CD4-positive, CD25-positive, alpha-beta regulatory T cell (primary cell): ENCODE measurements at places on chromosomes 4 and X. TPM values are rescaled to one million over a fixed set of nuclear protein-coding genes. Genes with fewer than 3 reads are reported as not detected.

FRMPD4 gene
- not detected for polyA plus RNA-seq

NIPAL1 gene
- polyA plus RNA-seq: 0.72 TPM

LDOC1 gene
- 12.6 TPM for polyA plus RNA-seq

PAGE2 gene
- not detected for polyA plus RNA-seq

PSAPL1 gene
- not detected for polyA plus RNA-seq

SLC16A2 gene
- not detected for polyA plus RNA-seq

CC2D2A gene
- 0.49 TPM for polyA plus RNA-seq

DNA sequence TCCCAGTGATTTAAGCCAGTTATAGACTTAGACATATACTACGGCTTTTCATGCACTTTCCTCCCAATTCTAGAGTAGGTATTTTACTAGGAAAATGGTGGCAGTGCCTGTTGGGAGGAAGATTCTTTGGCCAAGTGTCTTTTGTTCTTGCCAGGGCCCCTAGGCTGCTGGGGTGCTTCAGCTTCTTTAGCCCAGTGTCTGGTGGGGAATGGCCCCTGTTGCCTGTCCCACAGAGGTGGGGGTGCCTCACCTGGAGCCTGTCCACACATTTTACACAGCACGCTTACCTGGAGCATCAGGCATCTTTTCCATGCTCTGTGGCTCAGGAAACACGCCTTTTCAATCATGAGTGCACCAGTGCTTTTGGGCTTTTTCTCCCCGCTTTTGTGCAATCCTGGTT, 33.2 kb upstream of the MSANTD1 start:
- no peak for DNase-seq

- no peak for DNase-seq
These were observed at the start of gene RNF128 for GRCh38 chrX:106726485-106727437. Gene RNF128, plus strand, starts transcription at chrX:106726701. Its CDS starts 213 bp downstream, at chrX:106726914.

- no peak for DNase-seq
These were observed 116.1 kb downstream of the FBXW7 start for GRCh38 chr4:152419809-152420208.

DNA sequence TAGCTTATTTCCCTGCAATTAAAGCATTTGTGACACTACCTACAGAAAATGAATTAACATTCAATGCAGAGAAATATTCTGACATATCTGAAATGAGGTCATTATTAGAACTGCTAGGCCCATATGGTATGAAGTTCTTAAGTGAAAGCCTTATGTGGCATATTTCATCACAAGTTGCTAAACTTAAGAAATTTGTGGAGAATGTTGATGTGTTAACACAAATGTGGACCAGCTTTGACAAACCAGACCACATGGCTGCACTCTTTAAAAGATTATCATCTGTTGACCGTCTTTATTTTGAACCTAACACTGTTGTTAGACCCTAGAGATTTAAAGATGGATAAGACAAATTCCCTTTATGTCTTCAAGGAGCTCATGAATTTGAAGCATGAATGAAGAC, 1024.1 kb downstream of the RPA4 start:
- no peak for DNase-seq

GRCh38 chr4:128661479-128661878, 148.0 kb upstream of the JADE1 start:
- no peak for DNase-seq

- DNase-seq: no peak
These were observed 439.5 kb downstream of the GRXCR1 start for GRCh38 chr4:43332052-43332425.

GRCh38 chr4:27398631-27399310, 538.1 kb downstream of the STIM2 start:
- DNase-seq: no peak
